ENCODE measurements at places on chromosomes 7 and 10. TPM values are rescaled to one million over a fixed set of nuclear protein-coding genes. Genes with fewer than 3 reads are reported as not detected.

TFEC gene
- polyA plus RNA-seq = not detected

TDRD1 gene
- not detected for polyA plus RNA-seq

FAM13C gene
- polyA plus RNA-seq = 13.5 TPM

NPVF gene
- polyA plus RNA-seq = not detected

LRWD1 gene
- 26.8 TPM for polyA plus RNA-seq

C10orf67 gene
- 0.16 TPM for polyA plus RNA-seq

OPN1SW gene
- polyA plus RNA-seq = 0.74 TPM

GPC2 gene
- 32.1 TPM for polyA plus RNA-seq

ZEB1 gene
- 23.9 TPM for polyA plus RNA-seq

HOXA10 gene
- polyA plus RNA-seq = not detected
